ENCODE measurements at places on chromosomes 6 and 20.

DNA sequence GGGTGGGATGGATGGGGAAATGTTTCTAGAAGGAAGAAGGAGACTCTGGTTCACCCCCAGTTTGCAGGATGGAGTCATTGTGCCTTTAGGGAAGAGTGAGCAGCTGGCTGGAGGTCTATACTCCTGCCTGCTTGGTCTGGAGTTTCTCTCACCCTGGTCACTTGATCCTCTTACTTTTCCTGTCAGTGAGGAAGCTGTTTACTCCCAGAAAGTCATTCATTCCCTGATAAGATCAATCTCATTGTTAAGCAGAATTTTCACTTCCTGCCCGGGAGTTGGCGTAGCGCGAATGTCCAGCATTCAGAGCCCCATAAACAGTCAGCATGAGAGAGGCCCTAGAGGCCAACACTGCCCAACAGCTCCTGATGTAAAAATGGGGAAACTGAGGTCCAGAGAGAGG, 70.4 kb upstream of the SIRPA start:
- no peak for DNase-seq

- no peak for DNase-seq
Observed at GRCh38 chr6:106122306-106122918, 36.3 kb downstream of the PRDM1 start.

DNA sequence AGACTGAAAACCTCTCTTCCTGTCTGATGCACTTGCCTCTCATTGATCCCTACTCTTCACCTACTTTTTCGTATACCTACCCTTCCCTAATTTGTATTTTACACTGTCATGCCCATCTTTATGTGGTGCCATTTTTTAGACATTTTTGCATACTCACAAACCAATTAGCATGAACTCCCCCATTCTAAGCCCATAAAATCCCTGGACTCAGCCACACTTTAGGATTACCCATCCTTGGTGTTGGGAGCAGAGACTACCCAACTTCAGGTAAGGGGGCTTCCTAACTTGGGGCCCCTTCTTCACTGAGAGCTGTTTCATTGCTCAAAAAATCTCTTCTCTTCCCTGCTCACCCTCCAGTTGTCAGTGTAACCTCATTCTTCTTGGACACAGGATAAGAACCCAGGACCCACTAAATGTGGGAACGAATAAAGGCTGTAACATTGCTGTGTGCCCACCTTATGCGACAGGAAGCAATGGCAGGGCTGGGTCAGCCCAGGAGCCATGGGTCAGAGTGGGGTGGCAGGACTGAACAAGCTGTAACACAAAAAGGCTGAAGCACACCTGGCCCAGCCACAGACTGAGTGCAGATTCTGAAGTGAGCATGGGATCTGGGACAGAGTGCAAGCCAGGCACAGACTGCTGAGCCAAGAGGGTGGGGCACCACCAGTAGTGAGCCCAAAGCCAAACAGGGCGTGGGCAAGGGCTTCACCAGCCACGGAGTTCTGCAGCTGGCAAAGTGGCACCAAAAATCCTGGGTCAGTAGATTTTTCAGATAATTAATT, 789.1 kb upstream of the HS3ST5 start:
- DNase-seq: no peak

GRCh38 chr20:15857173-15857784, 716.0 kb downstream of the KIF16B start:
- no peak for DNase-seq

DNA sequence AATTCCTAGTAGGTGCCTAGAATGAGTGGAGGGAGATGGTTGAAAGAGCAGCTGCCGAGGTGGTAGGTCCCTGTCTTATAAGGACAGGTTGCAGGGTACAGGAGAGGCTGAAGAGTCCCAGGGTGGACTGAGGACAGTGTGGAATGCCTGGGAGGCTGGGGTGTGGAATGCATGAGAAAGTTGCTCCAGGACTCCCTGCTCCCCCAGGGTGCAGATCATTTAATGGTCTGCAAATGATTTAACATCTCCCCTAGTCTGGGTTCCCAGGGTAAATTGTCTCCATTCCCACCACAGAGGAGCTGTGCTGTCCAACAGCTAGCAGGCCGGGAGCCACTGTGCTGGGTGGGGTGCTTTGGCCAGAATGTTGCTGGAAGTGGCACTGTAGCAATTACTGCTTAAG, 76.0 kb downstream of the CD83 start:
- no peak for DNase-seq

DNA sequence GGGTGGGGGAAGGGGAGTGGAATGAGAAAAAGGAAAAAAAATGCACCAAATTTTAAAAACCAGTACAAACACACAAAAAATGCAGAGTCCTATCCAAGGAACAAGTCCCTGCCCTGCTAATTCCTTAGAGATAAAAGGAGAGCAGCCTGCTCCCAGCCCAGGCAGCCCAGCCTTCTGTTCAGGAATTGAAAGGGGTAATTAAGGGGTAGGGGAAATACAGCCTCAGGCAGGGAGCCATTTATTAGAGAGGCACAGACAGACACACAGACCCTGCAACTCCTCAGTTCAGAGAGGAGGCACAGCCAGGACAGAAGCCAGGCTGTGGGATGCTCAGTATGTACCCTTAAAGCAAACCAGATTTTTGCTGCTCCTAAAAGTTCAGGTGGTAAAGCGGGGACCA, 137.2 kb downstream of the EYA2 start:
- DNase-seq: no peak

GRCh38 chr20:37773291-37773826, 79.5 kb downstream of the CTNNBL1 start:
- DNase-seq: no peak

Measured in cerebellar cortex (tissue), 1 donor.